IPS-NIHi11 (cell line): ENCODE measurements at places on chromosomes 13 and 19.

- no peak for DNase-seq
Observed at GRCh38 chr13:32707471-32707870, 121.2 kb downstream of the PDS5B start.

GRCh38 chr13:112069845-112070251 is 2.9 kb downstream of the SOX1 start:
- no peak for DNase-seq

- DNase-seq: no peak
Observed at GRCh38 chr13:85132986-85133385, 666.2 kb downstream of the SLITRK6 start.

GRCh38 chr19:12882589-12882988 is 1.3 kb upstream of the DNASE2 start:
- DNase-seq: no peak

DNA sequence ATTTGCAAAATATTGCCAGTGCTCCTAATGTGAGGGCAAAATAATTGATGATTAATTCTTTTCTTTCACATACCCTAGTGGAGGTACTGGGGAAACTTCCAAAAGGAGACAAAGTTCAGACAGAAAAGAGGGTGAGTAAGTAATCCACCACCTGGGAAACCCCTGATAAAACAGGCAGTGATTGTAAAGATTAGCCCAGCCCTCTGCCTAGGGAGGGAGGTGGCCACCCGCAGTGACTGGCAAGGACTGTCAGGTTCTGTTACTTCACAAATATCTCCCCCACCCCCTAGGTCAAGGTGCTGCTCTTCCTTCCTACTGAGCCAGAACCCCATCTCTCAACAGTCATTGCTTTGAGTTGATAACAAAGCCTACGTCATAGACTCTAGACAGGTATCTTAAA is 239.7 kb downstream of the DNAJC15 start:
- no peak for DNase-seq

GRCh38 chr13:113184568-113185440 is 23.7 kb downstream of the PCID2 start:
- no peak for DNase-seq

GRCh38 chr13:37345869-37346268 is 240.4 kb upstream of the CSNK1A1L start:
- no peak for DNase-seq

DNA sequence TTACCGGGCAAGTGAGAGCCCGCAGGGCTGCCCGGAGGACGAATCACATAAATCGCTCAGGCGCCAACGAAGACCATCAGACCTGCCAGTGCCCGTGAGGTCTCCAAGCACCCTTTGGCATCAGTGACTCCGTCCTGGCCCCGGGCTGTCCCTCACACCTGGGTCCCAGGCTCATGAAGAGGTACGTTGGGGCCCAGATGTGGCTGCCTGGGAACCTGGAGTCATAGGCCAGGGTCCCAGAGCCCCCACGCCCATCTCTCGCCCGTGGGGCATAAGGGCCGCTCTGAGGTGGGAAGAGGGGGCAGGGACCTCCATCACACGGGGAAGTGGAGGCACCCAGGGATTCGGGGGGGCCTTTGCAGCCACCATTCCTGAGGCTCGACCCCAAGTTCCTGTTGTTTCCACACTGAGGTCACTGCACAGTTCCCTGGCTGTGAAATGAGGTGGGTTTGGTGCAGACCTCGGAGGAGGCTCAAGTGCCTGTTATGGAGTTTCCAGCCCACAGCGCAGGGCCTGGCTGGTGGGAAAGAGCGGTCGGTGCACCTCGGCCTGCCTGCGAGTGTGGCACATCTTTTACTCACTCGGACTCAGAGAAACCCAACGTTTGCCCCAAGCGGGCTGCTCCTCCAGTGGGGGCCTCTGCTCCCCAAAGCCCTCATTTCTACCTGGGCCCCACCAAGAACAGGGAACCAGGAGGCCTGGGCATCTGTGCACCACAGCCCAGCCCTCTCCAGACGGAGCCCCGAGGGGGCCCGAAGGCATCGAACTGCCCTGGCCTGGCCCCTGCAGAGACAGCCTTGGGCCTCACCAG is 35.9 kb upstream of the C13orf46 start:
- DNase-seq: no peak

DNA sequence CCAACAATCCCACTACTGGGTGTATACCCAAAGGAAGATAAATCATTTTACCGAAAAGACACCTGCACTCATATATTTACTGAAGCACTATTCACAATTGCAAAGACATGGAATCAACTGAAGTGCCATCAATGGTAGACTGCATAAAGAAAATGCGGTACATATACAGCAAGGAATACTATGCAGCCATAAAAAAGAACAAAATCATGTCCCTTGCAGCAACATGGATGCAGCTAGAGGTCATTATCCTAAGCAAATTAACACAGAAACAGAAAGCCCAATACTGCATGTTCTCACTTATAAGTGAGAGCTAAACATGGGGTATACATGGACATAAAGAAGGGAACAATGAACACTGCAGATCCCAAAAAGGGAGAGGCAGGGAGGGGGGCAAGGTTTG is 2.7 kb upstream of the ZNF507 start:
- DNase-seq: no peak

GRCh38 chr19:21934593-21934992 is 76.2 kb downstream of the ZNF208 start:
- DNase-seq: no peak

DNA sequence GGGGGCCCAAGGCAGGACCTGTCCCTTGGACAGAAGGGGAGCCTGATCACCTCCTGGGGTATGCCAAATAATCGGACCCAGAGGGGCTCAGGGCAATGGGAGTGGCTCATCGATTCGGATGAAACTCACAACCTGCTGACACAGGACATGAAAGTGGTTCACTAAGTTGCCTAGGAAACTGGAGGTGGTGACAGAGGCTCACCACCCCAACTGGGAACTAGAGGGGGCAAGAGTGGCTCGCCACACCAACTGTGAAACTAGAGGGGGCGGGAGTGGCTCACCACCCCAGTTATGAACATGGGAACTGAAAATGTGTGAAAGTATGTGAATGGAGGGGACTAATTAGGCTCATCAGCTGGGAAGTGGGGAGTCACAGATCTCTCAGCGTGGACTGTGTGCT is 46.3 kb upstream of the ZNF737 start:
- DNase-seq: no peak

DNA sequence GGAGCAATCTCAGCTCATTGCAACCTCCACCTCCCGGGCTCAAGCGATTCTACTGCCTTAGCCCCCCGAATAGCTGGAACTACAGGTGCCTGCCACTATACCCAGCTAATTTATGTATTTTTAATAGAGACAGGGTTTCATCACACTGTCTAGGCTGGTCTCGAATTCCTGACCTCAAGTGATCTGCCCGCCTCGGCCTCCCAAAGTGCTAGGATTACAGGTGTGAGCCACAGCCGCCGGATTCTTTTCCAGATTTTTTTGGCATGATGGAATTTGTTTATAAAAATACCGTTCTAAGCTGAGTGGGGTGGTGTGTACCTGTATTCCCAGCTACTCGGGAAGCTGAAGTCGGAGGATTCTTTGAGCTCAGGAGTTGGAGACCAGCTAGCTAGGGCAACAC is 6.0 kb upstream of the ATG4D start:
- DNase-seq: no peak

GRCh38 chr19:19371059-19371458 is 34.4 kb upstream of the GATAD2A start:
- DNase-seq: no peak

DNA sequence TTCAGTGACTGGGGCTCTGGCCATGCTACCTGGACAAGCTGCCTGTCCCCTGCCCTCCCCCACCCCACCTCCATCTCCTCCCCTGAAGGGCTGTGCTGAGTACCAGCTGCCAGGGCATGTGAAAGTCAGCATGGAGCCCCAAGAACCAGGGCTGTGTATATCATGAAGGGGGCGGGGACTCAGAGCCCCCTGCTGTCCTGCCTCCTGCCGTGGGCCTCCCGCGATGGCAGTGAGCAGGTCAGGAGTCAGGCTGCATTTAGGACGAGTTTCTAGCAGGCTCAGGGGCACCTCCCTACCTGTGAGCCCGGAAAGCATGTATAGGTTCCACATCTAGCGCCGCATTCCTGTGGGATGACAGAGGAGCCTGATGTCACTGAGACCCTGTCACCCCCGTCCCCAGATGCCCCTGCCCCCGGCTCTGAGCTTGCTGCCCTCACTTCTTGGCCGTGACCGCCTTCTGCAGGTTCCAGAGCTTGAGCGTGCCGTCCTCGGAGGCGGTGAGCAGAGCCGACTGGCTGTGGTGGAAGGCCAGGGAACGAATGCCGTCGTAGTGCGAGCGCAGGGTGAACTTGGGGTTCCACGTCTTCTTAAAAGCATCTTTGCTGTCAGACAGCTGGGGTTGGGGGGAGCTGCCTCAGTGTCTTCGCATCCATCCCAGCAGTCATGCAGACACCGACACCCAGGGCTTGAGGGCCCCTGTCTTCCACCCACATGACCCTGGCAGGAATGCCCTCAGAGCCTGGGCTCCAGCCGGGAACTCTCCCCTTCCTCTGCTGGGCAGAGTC is 8.3 kb upstream of the PRKD2 start:
- no peak for DNase-seq

DNA sequence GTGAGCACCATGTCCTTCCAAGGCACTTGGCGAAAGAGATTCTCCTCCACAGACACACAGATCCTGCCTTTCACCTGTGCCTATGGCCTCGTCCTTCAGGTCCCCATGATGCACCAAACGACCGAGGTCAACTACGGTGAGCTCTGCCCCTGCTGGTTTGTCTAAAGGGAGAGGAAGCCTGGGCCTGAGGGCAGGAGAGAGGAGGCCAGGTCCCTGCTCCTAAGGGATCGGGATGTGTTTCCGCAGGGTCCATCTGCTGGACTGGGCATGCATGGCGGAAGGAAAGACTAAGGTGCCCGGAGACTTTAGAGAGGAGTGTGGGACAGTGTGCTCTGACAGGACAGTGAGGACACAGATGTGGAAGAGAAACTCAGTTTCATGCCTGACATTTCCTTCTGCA is 7.6 kb downstream of the SERPINE3 start:
- DNase-seq: no peak

DNA sequence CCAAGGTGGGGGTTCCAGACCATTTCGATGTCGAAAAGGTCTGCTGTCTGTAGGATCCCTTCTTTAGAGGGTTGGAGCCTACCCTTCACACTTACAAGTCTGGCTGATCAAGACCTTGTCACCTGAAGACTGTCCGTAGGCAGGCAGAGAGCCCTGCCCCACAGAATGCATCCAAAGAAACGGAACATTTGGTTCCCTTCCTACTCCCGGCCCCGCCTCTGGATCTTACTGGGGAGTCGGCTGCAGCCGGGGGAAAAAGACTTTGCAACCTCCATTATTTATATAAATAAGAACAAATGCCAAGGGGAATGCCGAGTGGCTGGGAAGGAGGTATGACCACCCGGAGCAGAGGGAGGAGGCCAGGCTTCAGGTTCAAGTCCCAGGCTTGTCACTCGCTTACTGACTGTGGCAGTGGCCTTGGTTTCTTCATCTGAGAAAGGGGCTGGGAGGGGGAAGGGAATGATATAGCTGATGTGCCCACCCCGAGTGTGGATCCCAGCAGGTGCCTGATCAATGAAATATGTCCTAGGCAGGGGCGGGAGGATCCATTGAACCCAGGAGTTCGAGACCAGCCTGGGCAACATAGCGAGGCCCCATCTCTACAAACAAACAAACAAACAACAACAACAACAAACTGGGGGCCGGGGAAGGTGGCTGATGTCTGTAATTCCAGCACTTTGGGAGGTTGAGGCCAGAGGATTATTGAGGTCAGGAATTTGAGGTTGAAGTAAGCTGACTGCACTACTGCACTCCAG is 48.7 kb downstream of the RFX2 start:
- no peak for DNase-seq

- peak; percentile 59 for DNase-seq
Observed at GRCh38 chr19:35524181-35524837, 3.8 kb downstream of the SBSN start.

DNA sequence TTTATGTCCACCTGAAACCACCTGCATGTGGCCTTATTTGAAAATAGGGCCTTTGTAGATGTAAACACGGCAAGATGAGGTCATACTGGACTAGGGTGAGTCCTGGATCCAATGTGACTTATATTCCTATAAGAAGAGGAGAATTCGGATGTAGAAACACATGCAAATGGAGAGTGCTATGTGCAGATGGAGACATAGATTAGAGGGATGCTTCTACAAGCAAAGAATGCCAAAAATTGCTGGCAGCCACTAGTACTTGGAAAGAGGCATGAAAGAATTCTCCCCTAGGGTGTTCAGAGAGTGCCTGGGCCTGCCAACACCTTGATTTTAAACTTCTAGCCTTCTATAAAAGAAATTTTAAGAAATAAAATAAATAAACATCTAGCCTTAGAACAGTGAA is 226.1 kb downstream of the RFC3 start:
- no peak for DNase-seq

GRCh38 chr13:81929988-81930387 is 1589.1 kb upstream of the SPRY2 start:
- peak; percentile 20 for DNase-seq

DNA sequence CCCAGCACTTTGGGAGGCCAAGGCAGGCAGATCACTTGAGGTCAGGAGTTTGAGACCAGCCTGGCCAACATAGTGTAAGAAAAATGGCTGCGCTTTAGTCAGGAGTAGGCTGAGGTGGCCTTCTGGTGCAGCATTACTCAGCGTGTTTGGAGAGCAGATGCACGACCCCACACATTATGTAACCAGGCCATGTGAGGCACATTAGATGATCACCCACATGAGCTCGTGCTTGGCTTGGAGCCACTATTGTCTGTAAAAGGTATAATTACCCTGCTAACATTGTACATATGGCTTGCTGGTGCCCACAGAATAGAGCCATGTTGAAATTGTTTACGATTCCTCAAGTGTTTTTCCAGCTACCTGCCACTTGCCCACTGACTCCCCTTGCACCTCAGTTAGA is 24.0 kb upstream of the SCEL start:
- no peak for DNase-seq

DNA sequence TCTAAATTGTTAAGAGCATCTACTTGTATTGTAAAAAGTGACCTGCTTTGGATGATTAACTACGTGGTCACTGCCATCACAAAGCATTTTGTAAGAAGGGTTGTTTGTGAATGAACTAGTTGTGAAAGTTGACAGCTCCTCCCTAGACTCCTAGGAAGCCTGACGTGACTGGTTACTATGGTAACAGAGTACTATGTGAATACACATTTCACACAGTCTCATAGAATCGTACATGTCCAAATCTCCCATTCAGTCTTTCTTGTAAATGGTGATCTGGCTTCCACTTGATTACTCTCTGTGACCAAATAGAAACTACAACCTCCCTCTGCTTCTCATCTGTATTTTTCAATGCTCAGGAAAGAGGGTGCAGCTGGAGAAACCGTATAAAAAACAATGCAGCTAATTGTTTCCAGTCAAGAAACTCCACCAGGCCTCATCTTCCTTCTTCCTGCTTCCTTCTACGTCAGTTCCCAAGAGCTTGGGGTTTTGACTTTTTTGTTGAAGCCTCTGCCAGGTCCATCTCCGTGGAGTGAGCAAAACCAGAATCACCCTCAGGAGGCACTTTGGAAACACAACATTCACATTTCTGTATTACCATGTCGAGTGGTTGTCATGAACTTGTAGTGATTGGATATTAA is 83.4 kb downstream of the GPC6 start:
- DNase-seq: no peak

GRCh38 chr19:19342086-19343015 is 21.7 kb downstream of the MAU2 start:
- peak; percentile 99 for DNase-seq
